Stimulated activated CD8-positive, alpha-beta memory T cell treated with anti-CD3 and anti-CD28 coated beads, Interleukin-12 subunit alpha, Interleukin-12 subunit beta, amount 100 ng/mL, for 1 hour (primary cell): ENCODE measurements at places on chromosomes 16 and 17.

GRCh38 chr17:17880577-17881196 is 43.9 kb upstream of the SREBF1 start:
- no peak for DNase-seq

- no peak for DNase-seq
Observed at GRCh38 chr16:30744183-30744582, 4.0 kb upstream of the PHKG2 start.

DNA sequence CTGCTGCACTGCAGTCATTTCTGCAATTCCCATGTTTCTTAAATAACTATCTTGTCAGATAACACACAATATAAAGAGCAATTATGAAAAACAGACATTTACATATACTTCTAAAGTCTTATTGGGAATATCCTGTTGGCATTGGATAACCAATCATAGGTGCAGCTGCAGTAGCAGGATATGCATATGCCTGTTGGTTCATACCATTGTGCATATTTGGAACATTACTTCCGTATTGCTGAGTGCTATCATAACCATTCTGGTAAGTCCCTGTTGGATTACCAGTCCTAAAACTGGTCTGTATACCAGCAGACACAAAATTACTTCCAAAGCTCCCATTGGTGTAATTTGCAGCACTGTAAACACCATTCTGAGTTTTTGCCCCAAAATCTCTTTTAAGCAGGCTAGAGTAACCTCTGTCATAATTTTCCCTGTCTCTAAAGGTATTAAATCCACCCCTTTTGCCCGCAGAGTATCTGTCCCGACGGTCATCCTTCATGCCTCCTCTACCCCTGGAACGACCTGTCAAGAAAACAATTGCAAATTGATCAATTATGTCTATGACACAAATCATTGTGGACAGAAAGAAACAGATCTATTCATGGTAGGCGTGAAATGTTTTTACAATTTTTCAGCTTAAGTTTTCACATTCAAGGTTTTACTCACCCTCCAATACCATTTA is 3.1 kb upstream of the POLG2 start:
- no peak for DNase-seq

DNA sequence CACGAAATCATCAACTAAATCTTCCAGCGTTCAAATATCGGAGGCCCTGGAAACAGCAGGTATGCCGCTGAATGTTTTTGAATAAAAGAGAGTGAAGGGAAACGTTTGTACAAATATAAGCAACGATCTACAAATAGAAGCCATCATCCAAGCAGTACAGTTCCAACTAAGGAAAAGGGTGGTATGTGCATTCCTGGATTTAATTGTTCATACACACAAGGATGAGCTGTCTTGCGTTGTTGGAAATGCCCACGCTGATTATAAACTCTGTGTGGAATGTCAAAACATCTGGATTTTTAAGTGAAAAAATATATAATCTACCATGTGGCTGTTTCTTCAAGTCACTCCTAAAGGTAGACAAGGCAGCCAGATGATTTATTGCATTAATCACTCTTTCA is 191.8 kb upstream of the HSBP1 start:
- DNase-seq = no peak

DNA sequence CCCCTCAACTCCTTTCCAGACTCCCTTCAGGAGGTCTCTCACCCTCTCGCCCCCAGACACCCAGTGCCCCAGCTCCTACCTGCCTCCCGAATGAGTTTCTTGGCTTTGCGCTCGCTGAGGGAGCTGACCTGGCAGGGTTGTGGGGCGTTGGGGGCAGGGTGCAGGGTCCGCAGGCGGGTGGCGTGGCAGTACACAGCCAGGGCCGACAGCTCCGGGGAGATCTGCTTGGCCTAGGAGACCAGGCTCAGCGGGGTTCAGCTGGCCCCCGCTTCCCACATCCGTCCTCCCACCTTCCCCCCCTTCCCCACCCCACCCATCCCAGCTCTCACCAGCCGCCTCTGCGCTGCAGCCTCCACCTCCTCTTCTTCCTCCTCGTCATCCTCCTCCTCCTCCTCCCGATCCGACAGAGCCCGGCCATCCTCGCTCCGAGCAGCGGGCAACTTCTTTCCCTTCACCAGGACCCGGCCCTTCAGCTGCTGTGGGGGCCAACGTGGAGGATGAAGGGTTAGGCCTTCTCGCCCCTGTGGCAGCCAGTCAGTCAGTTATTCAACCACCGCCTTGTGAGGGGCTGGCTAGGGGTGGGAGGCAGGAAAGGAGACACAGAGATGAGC is 17.2 kb downstream of the PLCD3 start:
- no peak for DNase-seq

- no peak for DNase-seq
Observed at GRCh38 chr16:89712274-89712781, 8.4 kb downstream of the VPS9D1 start.

DNA sequence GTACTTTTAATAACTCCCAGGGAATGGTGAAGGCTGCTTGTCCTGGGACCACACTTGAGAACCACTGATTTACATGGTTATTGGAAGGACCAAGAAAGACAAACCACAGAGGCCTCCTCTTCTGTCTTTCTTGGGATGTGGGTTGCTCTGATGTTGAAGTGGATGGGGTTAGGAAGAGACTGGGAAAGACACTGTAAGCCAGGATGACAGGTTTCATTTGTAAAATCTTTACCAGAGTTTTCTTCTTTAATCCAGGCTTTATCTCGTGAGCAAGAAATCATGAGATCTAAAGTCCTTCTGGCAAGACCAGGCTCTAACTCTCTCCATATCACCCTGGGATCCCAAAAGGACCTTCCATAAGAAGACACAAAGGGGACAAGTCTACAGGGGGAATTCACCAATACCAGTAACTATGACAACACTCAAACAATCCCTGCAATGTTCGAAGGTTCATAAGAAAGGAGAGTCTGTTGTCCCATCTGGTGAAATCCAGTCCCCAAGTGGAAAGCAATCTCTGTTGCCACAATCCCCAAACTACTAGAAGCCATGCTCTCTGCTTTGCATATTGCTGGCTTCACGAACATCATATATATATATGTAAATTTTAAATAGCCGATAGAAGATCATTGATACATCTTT is 44.8 kb upstream of the CDRT4 start:
- no peak for DNase-seq

DNA sequence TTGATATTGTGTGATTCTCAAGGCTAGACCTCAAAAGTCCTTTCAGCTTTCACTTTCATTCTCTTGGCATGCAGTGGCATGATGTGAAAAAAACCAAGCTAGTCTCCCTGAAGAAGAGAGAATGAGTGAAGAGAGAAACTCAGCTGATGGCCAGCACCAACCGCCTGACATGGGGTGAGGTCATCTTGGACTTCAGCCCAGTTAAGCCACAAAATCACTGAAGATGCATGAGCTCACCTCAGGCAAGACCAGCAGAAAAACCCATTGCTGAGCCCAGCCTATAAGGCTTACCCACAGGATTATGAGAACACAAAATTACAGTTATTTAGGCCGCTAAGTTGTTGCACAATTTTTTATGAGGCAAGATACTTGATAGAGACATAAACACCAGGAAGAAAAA is 496.5 kb downstream of the TOX3 start:
- DNase-seq = no peak

DNA sequence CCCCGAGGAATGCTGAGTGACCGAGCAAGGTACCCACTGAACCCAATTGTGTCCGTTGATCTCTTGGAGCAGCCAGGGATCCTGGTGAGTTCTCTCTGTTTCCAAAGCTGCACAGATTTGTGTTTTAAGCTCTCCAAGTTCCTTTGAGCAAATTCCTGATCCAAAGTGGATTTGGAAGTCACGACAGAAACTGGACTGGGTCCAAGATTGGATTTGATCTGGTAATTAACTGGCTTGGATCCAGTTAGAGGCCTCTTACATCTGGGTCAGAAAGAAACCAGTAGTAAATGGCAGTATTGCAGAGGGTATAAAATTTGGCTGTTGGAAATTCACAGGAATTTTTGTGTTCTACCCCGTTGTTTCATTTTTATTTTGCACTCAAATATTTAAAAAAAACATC is 119.5 kb downstream of the PMP22 start:
- no peak for DNase-seq

GRCh38 chr17:43367737-43368242 is 31.0 kb upstream of the ARL4D start:
- no peak for DNase-seq

DNA sequence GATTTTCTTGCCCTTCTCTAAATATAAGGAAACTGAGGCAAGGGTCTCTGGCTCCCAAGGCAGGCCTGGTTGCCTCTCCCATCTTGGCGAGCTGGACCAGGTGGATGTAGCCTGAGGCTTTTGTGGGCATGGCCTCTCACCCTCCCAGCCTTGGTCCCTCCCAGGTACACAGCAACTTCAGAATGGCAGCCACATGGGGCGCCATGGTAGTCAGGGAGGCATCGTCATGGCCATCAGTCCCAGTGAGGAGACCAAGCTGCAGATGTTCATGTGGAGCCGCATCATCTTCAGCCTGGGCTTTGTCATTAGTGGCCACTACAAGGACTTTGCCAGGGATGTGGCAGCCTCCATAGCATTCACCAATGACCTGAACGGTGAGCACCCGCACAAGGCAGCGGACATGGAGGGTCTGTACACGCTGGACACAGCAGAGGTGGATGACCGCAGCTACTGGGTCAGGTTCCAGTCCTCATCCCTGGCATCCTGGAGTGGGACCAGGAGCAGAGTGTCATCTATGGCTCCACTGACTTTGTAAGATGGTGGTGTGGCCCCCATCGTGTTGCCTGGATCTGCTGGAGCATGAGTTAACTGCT is 165.8 kb upstream of the ZNF267 start:
- DNase-seq = no peak

- no peak for DNase-seq
Observed at GRCh38 chr16:57755061-57755684, 19.6 kb downstream of the KATNB1 start.

GRCh38 chr17:4833941-4834680 is 971 bp downstream of the MINK1 start:
- DNase-seq = no peak

GRCh38 chr16:69195369-69196029 is 8.5 kb downstream of the SNTB2 start:
- DNase-seq = no peak

- DNase-seq = no peak
Observed at GRCh38 chr17:80380555-80381002, 34.4 kb upstream of the ENDOV start.

GRCh38 chr16:87330257-87330624 is 13.0 kb upstream of the C16orf95 start:
- DNase-seq = no peak

- no peak for DNase-seq
Observed at GRCh38 chr17:17712268-17712924, 31.1 kb downstream of the RAI1 start.

- no peak for DNase-seq
Observed at GRCh38 chr17:47990962-47991731, 20.2 kb downstream of the CDK5RAP3 start.

DNA sequence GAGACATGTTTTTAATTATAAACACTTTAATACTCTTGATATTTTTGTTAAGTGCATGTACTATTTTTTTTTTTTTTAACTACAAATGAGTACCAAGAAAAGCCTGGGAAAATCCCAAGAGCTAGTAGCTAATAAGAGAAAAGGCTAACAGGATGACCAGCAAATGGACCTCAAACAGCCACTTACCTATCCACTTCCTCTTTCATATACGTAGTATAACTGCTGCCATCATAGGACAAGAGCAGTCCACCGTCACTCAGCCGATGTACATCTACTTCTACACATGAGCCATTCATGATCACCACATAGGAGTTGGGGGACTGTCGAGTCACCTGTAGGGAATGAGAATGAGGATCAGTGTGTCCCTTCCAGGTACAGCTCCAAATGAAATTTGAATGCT is 128.0 kb upstream of the C17orf78 start:
- no peak for DNase-seq

GRCh38 chr16:26642047-26642664 is 424.6 kb upstream of the C16orf82 start:
- no peak for DNase-seq

GRCh38 chr17:73667181-73667959 is 23.1 kb upstream of the SDK2 start:
- DNase-seq = no peak
